Activated T-helper 9 cell treated with anti-CD3 and anti-CD28 coated beads, Interleukin-2, amount 50 U/mL, for 16 hours (primary cell): ENCODE measurements at places on chromosomes 16 and 17.

- no peak for DNase-seq
Observed at GRCh38 chr16:85536073-85536410, 77.1 kb upstream of the GSE1 start.

- no peak for DNase-seq
Observed at GRCh38 chr17:73261952-73262675, 434 bp upstream of the CPSF4L start.

DNA sequence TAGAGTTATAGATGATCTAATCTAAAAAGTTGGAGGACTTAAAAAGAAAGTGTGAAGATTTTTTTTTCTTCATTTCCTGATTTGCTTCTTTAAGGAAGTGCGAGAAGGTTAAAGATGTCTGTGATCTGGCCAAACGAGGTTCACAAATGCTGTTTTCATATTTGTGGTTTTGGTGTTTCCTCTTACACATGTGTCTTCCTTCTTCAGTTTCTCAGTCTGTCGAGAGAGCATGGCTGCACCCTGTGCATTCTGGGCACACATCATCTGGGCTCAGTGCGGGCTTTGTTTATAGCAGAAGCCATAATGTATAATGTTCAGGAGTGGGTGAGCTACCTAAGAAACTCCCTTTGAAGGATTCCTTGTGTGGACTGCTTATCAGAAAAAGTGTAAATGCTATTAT is 260.4 kb upstream of the TBX2 start:
- DNase-seq = no peak

- no peak for DNase-seq
Observed at GRCh38 chr16:68070249-68070730, 14.9 kb upstream of the NFATC3 start.

DNA sequence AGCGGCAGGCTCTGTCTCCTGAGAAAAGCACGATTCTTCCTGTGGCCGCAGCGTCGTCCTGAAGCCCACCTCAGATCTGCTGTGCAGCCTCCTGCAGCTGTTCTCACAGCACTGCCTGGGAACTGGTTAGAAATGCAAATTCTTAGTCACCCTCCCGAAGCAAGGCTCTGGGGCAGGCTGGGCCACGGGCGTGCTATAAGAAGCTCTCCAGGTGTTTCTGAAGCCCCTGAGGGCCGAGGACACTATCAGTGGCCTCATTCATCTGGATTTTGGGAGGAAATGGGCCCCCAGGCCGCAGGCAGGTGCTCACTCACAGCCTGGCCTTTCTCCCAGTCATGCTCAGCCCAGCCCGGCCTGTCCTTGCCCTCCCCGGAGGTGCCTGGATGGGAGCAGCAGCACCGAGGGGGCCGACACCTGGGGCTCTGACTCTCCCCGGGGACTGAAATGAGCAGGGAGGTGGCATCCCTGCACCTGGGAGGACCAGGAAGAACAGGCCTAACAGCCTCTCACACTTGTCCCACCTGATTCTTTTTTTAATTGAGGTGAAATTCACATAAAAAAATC is 10.4 kb upstream of the NLRC3 start:
- DNase-seq = no peak

- DNase-seq = no peak
Observed at GRCh38 chr17:63295288-63295687, 150.8 kb downstream of the CYB561 start.

DNA sequence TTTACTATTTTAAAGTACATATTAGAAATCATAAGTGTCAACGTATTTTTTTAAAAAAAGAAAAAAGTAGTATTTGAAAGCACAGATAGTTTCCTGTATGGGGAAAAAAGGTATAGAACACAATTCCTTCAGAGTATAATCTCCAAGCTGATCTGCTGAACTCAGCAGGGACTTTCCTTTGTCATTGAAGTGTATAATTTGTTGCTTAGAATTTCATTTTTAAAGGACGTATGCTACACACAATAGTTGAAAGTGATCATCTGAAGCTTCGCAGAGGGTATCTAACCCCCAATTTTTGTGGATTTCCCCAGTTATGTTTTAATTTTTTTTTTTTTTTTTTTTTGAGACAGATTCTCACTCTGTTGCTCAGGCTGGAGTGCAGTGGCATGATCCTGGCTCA is 20.2 kb upstream of the MAPT start:
- no peak for DNase-seq

- no peak for DNase-seq
Observed at GRCh38 chr17:75693500-75694481, 26.7 kb downstream of the SAP30BP start.

DNA sequence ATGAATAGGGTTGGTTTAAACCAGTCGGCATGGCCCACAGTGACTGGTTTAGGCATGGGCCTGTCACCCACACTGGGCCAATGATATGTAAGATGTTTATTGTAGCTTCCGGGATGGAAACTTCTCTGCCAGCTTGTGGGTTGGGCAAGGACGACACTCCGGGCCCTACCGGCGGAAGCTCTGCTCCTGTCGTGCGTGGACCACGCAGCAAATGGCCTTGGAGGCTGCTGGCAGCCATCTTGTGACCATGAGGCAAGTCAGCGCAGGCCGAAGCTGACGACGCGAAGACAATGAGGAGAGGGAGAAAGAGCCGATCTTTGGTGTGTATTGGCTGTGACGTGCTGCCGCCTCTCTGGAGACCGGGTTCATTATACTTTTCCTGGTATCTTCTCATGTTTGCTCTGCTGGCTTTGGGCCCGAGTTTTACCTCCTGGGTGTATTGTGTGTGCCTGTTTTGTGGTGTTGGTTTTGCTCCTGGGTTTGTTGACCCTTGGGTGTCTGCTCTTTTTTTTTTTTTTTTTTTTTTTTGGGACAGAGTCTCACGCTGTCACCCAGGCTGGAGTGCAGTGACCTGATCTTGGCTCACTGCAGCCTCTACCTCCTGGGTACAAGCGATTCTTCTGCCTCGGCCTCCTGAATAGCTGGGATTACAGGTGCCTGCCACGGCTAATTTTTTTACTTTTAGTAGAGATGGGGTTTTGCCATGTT is 15.4 kb downstream of the SLC25A10 start:
- no peak for DNase-seq

DNA sequence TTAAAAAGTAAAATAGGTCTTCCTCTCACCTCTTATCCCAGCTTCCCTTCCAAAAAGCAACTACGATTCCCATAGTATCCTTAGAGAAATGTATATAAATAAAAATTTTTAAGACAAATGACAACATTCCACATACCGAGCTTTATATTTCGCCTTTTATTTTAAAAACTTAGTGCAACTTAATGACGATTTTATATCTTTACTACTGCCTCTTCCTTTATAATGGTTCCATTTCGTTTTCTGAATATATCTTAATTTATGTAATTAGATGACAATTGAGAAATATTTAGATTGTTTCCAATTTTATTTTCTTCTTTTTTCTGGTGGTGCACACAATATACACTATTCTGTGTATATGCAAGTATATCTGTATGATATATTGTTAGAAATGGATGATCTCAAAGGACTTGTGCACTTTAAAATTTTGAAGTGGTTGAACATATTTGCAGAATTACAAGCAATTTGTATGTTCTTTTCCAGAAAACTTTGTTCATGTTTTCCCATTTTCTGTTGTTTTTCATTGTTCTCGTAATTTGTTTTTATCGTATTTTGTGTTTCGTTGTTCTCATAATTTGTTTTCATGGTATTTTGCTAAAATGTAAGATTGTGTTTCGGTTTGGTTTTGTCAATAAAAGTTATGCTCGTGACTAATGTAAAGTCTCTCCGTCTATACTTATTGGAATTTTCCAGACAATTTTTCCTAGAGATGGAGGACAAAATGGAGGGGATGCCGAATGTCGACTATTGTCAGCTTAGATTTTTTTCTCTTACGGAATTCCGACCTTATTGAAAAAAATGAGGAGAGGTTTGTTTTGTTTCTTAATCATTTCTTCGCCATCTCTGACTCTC is 20.4 kb upstream of the HOXB13 start:
- no peak for DNase-seq

DNA sequence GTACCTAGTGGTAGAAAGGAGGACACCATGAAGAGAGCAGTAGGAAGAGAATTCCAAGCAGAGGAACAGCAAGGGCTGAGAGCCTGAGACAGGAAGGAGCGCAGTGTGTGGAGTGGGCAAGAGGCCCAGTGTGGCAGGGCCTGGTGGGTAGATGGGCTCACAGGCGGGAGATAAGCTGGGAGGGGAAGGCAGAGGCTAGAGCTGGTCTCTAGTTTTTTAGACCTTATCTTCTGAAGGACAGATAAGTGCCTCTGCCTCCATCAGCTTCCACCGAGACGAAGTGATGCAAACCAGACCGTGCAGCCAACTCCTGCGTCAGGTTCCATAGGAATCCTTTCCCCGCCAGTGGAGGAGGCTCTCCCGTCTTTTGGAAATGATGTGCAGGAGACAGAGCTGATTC is 33.6 kb downstream of the CDH1 start:
- no peak for DNase-seq

DNA sequence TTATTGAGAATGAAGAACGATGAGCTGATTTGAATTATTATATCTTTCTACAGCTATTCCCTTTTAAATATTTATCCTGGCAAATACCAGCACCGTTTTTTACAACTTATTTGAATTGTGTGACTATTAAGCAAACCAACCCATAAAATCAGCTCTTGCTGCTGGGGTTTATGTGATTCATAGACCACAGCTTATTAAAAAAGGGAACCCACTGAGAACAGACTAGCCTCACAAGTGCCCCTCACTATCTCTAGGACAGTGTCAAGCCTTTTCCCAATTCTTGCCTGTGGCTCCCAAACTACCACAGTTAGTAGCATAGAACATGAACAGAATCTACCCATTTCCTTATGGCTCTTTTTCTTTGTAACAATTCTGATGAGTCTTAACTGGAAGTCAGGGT is 6.1 kb upstream of the LIG3 start:
- DNase-seq = no peak

GRCh38 chr17:34675143-34675542 is 95.8 kb downstream of the TMEM132E start:
- DNase-seq = no peak

- DNase-seq = no peak
Observed at GRCh38 chr16:13950821-13951547, 31.0 kb downstream of the ERCC4 start.

DNA sequence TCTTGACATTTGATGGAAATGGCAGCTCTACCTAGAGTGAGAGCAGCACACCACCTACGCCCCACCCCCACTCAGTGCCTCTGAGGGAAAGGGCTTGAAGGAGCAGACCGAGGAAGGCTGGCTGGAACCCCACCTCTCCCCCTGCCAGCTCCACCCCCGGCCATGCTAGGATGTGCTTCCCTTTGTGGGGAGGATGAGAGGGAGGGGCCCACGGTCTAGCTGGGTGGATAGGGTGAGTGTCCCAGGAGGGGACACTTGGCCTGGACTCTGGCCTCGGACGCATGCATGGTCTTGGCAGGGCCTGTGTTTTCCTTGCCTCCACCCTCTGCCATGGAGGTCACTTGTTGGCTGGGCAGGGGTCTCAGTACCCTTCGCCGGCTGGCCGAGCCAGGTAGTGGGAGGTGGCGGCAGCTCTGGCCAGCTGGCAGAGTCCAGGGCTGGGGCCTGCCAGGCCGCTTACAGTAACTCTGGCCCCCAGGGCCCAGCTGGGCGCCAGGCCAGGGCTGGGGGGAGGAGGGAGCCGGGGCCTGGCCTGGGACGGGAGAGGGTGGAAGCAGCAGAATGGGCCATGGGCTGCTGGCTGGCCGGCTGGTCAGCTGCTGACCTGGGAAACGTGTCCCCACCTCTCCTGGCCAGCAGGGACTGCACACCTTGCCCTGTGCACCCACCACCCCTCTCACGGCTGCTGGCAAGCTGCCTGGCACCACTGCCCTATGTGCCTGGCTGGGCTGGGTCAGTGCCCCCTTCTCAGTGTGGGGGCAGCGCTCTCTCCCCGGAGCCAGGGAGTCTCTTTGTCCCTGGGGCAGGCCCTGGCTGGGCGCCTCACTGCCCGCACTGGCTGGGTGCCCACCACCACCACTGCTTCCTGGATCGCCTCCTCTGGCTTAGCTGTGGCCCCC is 23.0 kb downstream of the RARA start:
- no peak for DNase-seq

DNA sequence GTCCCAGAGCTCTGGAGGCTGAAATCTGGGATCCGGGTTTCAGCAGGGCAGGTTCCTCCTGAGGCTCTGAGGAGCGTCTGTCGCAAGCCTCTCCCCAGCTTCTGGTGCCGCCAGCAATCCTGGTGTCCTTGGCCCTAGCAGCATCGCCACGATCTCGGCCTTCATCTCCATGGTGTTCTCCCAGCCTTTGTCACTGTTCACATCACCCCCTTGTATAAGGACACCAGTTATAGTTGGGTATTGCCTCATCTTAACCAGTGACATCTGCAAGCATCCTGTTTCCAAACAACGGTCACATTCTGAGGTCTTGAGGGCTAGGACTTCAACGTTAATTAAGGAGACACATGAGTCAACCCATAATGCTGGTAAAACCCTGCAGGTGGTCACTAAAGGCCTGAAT is 2.8 kb upstream of the PPP1R27 start:
- DNase-seq = no peak
